Aorta (tissue), 5 donors: ENCODE measurements at places on chromosomes 13 and 19. TPM values are rescaled to one million over a fixed set of nuclear protein-coding genes. Genes with fewer than 3 reads are reported as not detected.

DNA sequence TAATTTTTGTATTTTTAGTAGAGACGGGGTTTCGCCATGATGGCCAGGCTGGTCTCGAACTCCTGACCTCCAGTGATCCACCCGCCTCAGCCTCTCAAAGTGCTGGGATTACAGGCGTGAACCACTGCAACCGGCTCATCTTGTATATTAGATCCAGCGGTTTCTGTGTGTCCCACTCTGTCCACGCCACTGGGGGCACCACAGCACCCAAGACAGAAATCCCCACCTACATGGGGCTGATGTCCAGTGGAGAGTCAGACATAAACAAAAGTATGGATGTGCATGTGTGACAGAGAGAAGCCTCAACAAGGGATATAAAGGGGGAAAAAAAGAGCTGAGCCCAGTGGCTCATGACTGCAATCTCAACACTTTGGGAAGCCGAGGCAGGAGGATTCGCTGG, 65.8 kb upstream of the ADGRE5 start:
- no peak overlapping the region for H3K27ac ChIP-seq
- no peaks in the 10 kb centered on the region for H3K27me3 ChIP-seq
- no peak overlapping the region for H3K4me3 ChIP-seq
- no peaks in the 10 kb centered on the region for H3K36me3 ChIP-seq

DNA sequence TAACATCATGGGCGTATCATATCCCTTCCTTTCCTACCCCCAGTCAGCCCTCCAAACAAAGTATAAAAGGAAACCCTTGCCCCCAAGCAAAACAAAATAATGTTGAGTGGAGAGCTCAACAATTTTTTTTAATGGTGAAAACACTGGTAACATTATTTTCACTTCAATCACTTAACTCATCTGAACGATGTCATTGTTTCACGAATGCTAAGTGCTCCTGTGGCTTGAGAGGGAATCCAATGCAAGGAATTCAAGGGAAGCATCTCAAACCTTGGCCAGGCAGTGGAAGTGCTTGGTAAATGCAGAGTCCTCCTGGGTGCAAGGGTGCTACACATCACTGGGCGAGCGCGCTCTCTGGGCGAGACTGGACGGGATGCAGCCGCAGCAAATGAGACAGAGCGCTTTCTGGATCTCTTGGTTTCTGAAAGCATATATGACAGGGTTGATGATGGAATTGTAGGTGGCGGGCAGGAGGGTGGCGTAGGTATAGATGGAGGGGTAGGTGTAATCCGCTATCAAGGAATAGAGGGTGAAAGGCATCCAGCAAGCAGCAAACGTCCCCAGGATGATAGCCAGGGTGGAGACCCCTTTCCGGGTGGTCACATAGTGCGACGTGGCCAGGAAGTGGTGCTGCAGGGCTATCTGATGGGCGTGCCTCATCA, 2.0 kb downstream of the GPR12 start:
- no peak overlapping the region for H3K27ac ChIP-seq
- H3K27me3 ChIP-seq, result no peaks in the 10 kb centered on the region
- no peak for DNase-seq
- H3K4me3 ChIP-seq, result no peak overlapping the region

- DNase-seq, result peak; percentile 70
- H3K4me3 ChIP-seq, result no peak overlapping the region
- H3K4me1 ChIP-seq, result no peaks in the 10 kb centered on the region
- H3K27me3 ChIP-seq, result no peaks in the 10 kb centered on the region
Observed at GRCh38 chr19:11446652-11447301, 11.3 kb downstream of the PRKCSH start.

- H3K4me1 ChIP-seq, result no peaks in the 10 kb centered on the region
- H3K27ac ChIP-seq, result no peak overlapping the region
- no peak overlapping the region for H3K4me3 ChIP-seq
- no peak for DNase-seq
- H3K36me3 ChIP-seq, result peaks cover 2% of the 10 kb centered on the region
Observed at GRCh38 chr13:20408181-20408580, 117.5 kb downstream of the CRYL1 start.

DNA sequence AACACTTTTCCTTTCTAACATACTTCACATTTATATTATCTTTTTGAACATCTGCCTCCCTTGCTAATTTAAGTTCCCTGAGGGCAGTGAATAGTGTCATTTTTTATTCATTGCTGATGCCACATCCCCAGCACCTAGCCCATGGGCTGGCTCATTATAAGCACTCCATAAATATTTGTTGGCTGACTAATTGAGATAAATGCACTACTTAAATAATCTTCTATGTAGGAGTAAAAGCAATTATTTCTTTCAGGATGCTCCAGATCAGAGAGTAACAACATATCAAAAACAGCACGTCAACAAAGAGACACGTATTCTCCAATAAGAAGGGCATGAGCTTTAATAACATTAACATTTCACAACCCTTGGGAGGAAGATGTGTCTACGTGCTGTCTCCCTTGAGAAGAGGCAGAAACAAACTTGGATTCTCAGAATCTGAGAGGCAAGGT, 228.2 kb downstream of the LHFPL6 start:
- no peaks in the 10 kb centered on the region for H3K27me3 ChIP-seq
- H3K27ac ChIP-seq, result peak overlapping the region; percentile 57
- no peak overlapping the region for H3K4me3 ChIP-seq
- H3K4me1 ChIP-seq, result peaks cover 25% of the 10 kb centered on the region
- no peak for DNase-seq

DNA sequence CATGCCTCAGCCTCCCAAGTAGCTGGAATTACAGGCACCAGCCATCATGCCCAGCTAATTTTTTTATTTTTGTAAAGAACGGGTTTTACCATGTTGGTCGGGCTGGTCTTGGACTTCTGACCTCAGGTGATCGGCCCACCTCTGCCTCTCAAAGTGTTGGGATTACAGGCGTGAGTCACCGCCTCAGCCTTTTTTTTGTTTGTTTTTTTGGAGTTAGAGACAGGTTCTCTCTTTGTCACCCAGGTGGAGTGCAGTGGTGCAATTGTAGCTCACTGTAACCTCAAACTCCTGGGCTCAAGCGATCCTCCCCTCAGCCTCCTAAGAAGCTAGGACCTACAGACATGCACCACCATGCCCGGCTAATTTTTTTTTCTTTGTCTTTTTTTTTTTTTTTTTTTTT, 15.6 kb upstream of the NOTCH3 start:
- H3K36me3 ChIP-seq, result no peaks in the 10 kb centered on the region
- no peaks in the 10 kb centered on the region for H3K27me3 ChIP-seq
- H3K4me1 ChIP-seq, result peaks cover 4% of the 10 kb centered on the region
- no peak overlapping the region for H3K4me3 ChIP-seq
- no peak overlapping the region for H3K27ac ChIP-seq
- no peak for DNase-seq

DNA sequence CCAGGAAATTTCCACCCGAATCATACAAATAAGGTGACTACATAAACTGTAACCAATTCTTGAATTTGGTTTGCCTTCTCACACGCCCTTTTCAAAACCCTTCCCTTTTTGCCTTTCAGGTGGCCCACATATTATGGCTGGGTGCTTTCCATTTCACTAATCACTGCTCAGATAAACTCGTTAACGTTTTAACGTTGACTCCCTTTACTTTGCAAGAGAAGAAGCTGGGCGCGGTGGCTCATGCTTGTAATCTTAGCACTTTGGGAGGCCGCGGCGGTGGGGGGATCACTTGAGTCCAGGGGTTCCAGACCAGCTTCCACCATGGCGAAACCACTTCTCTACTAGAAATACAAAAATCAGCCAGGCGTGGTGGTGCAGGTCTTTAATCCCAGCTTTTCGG, 19.8 kb upstream of the ZNF91 start:
- H3K27me3 ChIP-seq, result no peaks in the 10 kb centered on the region
- no peak overlapping the region for H3K27ac ChIP-seq
- no peaks in the 10 kb centered on the region for H3K4me1 ChIP-seq
- no peak for DNase-seq
- no peaks in the 10 kb centered on the region for H3K36me3 ChIP-seq

- H3K4me3 ChIP-seq, result no peak overlapping the region
- no peak overlapping the region for H3K27ac ChIP-seq
- no peaks in the 10 kb centered on the region for H3K27me3 ChIP-seq
- H3K36me3 ChIP-seq, result no peaks in the 10 kb centered on the region
- no peaks in the 10 kb centered on the region for H3K4me1 ChIP-seq
Observed at GRCh38 chr13:69202996-69203395, 904.6 kb upstream of the ATXN8OS start.

DNA sequence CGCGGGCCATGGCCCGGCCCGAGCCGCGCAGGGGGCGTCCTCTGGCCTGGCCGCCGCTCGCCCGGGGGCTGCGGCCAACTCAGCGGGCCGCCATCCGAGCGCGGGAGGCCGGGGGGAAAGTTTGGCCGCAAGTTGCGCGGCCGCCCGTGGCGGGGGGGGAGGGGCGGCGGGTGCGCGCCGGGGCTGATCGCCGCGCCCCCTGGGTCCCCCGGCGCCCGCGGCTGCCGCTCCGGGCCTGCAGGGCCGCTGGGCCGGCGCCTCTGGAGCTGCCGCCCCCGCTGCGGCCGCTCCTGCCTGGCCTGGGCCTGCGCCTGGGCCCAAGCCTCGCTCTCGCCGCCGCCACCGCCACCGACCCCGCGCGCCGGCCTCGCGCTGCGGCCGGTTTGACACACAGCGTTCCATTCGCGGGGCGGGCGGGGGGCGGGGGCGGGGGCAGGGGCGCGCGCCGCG, at the start of gene NR2F6:
TSS of gene NR2F6 (minus strand) at position 385 of the 450 bp plus-strand sequence. CDS start 699 bp downstream, outside the sequence.
- peak within 1 kb of the TSS; percentile 76 for H3K4me3 ChIP-seq
- no peak for DNase-seq
- H3K36me3 ChIP-seq, result no peaks in the 10 kb centered on the region
- H3K27me3 ChIP-seq, result no peaks in the 10 kb centered on the region
- H3K4me1 ChIP-seq, result no peaks in the 10 kb centered on the region

GRCh38 chr19:17078920-17079709, 3.5 kb downstream of the MYO9B start:
- H3K4me3 ChIP-seq, result peak overlapping the region; percentile 0
- DNase-seq, result peak; percentile 70
- peak overlapping the region; percentile 94 for H3K27ac ChIP-seq
- no peaks in the 10 kb centered on the region for H3K27me3 ChIP-seq
- no peaks in the 10 kb centered on the region for H3K36me3 ChIP-seq

GRCh38 chr13:33100886-33101285, 84.7 kb downstream of the KL start:
- H3K4me1 ChIP-seq, result no peaks in the 10 kb centered on the region
- H3K27me3 ChIP-seq, result no peaks in the 10 kb centered on the region
- no peak overlapping the region for H3K27ac ChIP-seq
- no peak for DNase-seq
- no peaks in the 10 kb centered on the region for H3K36me3 ChIP-seq
- no peak overlapping the region for H3K4me3 ChIP-seq

DNA sequence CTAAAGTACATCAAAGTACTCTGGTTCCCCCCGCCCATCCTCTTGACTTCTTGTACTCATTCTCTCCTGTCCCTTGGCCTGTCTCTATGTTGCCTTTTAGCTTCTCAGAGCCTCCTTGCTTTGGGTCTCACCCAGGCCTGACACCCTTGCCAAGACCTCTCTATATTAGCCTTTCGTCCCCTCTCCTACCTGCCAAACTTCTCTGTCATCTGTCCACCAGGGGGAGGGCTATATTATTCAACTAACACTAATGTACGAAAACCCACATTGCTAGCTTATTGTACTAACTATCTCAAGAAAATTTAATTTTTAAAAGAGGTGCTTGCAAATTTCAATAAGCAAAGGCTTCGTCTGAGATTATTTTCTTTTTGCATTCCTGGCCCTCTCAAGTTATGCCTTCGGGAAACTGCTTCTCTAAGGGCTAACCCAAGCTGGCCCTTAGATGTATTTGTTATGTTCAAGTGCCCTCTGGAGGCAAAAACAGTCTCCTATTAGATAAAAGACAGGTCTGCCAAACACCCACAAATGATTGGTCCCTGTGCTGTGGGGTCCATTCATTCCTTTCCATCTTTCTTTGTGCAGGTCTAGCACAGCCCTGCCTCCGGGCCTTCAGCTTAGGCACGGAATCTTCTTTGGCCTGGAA, 6.3 kb upstream of the MRPS31 start:
- no peaks in the 10 kb centered on the region for H3K4me1 ChIP-seq
- H3K36me3 ChIP-seq, result no peaks in the 10 kb centered on the region
- no peak for DNase-seq
- no peaks in the 10 kb centered on the region for H3K27me3 ChIP-seq

DNA sequence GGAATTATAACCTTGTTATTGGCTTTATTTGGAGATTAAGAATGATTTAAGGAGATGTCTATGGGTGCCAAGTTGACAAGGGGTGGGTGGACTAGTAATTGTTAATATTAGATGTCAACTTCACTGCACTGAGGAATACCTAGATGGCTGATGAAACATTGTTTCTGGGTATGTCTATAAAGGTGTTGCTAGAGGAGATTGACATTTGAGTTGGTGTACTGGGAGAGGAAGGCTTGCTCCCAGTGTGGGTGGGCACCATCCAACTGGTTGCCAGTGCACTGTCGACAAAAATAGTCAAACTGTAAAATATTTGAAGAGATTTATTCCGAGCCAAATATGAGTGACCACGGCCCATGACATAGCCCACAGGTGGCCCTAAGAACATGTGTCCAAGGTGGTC, 378.8 kb downstream of the NDFIP2 start:
- H3K36me3 ChIP-seq, result no peaks in the 10 kb centered on the region
- H3K27me3 ChIP-seq, result peaks cover 2% of the 10 kb centered on the region
- no peaks in the 10 kb centered on the region for H3K4me1 ChIP-seq
- no peak overlapping the region for H3K4me3 ChIP-seq

- no peaks in the 10 kb centered on the region for H3K4me1 ChIP-seq
- H3K27ac ChIP-seq, result no peak overlapping the region
- peaks cover 5% of the 10 kb centered on the region for H3K36me3 ChIP-seq
- DNase-seq, result no peak
Observed at GRCh38 chr13:77239312-77239711, 87.6 kb downstream of the MYCBP2 start.

DNA sequence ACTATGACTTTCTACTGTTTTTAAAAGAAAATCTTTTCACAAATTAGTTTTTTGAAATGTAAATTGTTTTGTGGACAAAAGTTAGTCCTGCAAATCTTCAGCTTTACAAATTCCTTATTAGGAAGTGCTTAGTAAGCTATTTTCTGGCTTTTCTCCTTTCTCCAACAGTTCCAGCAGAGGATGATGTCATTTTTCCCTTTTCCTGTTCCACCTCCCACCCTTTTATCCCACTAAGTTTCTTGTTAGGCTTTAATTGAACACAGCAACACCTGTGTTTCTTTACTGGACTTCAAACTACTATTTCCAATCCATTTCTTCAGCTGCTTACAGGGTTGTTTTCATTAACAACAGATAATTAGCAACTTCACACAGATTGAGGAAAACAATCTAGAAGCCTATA, 389.2 kb downstream of the NDFIP2 start:
- no peaks in the 10 kb centered on the region for H3K36me3 ChIP-seq
- H3K4me1 ChIP-seq, result no peaks in the 10 kb centered on the region
- no peak overlapping the region for H3K4me3 ChIP-seq
- no peak for DNase-seq

The TEX29 gene
- 5.5 TPM for polyA plus RNA-seq

The FPR1 gene
- 13.5 TPM for polyA plus RNA-seq

The SIRT6 gene
- polyA plus RNA-seq, result 26.1 TPM

The RNF17 gene
- not detected for polyA plus RNA-seq

The LIM2 gene
- not detected for polyA plus RNA-seq

The TMTC4 gene
- 1.8 TPM for polyA plus RNA-seq

The SELENOV gene
- not detected for polyA plus RNA-seq
